AG08396 (cell line): ENCODE measurements at places on chromosomes 16 and 17.

DNA sequence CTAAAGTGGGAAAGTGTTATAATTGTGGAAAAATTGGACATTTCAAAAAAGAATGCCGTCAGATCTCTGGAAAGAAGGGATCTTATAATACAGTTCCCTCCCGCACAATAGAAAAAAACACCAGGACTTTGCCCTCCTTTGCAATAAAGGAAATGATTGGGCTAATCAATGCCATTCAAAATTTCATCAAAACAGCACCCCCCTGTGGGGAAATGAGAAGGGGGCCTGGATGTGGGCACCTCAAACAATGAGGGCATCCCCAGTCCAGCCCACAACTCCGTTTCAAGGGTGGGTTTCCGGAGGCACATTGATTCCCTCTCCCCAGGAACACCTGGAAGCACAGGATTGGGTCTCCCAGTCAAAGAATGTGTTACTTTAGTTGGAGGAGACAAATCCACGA lies 26.1 kb downstream of the CD300LG start:
- no peak for DNase-seq

- DNase-seq: no peak
Measured at GRCh38 chr16:87535457-87535854, 42.6 kb upstream of the ZCCHC14 start.

GRCh38 chr17:72477491-72477890 lies 356.7 kb downstream of the SOX9 start:
- DNase-seq: no peak

- DNase-seq: peak; percentile 95
Measured at GRCh38 chr17:80855948-80856862, 135.4 kb upstream of the CHMP6 start.

DNA sequence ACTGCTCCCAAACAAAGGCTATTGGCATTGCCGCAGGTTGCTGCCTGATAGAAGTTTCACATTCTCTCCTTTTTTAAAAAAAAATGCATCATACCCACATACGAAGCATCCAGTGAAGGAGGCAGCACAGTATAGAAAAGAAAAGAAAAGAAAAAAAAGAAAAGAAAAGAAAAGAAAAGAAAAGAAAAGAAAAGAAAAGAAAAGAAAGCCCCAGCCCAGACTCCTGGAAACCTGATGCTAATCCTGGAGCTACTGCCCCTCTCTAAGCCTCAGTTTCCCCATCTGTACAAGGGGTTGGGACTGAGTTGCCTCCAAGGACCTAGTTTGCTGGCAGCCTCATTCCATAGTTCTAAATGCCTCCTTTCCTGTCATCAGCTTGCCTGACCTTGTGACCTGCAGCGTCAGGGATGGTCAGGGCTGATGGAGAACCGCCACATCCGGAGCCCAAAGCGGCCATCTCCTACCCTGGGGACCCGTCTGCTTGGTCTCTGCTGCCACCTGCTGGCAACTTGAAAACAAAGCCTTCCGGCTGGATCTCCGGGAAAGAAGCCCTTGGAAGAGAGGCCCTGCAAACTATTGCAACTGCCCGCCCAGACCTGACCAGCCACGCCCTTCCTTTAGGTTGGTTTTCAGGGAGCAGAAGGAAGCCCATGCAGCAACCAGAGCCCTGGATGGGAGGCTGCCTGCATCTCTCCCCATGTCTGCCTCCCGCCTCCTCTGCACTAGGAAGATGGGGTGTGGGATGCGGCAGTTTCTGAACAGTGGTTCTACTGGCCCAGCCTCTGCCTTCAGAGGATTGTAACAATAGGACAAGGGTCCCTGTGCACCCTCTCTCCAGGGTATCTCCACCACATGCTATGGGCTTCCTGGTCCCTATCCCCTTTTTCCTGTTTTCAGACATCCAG lies 13.0 kb downstream of the AIPL1 start:
- DNase-seq: peak; percentile 90

GRCh38 chr16:29678691-29679267 lies at the start of gene QPRT:
TSS of gene QPRT (plus strand) at chr16:29679180. CDS start at chr16:29679198, 18 bp downstream.
- peak; percentile 48 for DNase-seq

DNA sequence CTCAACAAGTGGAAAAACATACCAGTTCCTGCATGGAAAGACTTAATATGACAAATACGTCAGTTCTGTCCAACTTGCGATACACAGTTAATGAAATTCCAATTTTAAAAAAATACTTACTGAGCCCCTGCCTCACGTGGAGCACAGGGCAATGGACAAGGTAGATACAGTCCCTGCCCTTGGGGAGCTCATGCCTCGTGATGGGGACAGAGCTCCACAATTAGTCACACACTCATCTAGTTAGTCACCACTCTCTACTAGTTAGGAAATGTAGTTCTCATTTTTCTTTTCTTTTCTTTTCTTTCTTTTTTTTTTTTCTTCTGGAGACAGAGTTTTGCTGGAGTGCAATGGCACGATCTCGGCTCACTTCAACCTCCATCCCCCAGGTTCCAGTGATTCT lies 74.7 kb upstream of the CDH5 start:
- no peak for DNase-seq

GRCh38 chr16:719815-720446 lies 1.0 kb upstream of the ANTKMT start:
- DNase-seq: no peak

GRCh38 chr17:40363111-40363827 lies 1.3 kb downstream of the GJD3 start:
- DNase-seq: no peak
